SW 1271 (cell line): ENCODE measurements at places on chromosomes 5 and 9.
A peak's percentile ranks its signal among the peaks of the same experiment; 100 is the strongest.

DNA sequence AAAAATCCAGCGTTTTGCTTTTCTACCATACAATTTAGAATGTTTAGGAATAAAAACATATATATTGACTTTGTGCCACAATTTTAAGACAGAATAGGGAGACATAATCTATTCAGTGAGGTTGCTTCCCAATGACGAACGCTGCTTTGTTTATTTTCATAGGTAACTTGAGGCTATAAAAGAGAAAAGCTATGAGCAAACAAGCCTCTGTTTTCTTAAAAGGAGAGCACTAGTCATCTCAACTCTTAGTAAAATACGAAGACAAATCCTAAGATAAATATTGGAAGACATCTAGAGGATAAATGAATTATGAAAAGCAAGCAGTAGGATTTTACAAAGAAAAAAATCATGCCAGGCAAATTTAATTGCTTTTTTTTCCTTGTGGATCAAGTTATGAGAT lies 363.6 kb downstream of the ANXA1 start:
- DNase-seq, result no peak

GRCh38 chr5:178198706-178199105 lies 5.6 kb upstream of the HNRNPAB start:
- no peak for DNase-seq

DNA sequence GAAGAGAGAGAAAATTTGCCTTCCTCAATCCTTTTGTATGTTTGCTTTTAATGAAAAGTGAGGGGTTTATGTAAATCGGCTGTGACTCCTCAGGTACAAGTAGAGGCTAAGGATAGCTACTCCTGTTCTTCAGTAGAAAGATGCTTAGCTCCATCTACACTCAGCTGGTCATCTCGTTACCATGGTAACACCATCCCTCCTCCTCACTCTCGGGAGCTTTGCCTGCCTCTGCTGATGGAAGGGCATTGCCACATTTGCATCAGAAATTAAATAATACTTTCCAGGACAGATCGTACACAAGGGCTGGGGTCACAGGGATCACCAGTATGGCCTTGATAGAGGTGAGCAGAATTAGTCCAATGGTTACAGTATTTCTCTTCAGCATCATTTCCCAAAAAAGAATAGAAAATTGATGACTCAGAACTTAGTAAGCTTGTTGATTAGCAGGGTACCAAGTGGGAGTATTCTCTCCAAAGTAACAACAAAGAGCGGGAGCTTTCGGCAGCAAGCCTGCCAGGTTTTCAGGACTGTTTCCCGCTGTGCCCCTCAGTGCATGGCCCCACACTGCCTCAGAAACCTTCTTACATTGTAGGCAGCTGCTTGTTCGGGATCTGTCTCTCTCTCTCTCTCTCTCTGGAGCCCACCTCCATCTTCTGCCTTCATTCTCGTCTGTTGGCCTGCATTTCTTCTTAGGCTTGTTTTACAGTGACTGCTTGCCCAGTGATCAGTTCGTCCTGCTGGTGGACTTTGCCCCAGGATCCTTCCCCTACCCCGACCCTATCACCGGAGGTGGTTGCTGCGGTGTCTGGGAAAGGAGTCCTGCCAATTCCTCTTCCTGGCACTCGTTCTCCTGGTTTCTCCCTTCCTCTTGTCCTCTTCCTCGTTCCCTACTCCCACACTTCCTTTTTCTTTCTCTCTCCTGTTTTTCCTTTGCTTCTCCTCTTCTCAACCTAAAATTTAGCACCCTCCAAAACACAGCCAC lies 51.9 kb upstream of the SNAPC3 start:
- no peak for DNase-seq

DNA sequence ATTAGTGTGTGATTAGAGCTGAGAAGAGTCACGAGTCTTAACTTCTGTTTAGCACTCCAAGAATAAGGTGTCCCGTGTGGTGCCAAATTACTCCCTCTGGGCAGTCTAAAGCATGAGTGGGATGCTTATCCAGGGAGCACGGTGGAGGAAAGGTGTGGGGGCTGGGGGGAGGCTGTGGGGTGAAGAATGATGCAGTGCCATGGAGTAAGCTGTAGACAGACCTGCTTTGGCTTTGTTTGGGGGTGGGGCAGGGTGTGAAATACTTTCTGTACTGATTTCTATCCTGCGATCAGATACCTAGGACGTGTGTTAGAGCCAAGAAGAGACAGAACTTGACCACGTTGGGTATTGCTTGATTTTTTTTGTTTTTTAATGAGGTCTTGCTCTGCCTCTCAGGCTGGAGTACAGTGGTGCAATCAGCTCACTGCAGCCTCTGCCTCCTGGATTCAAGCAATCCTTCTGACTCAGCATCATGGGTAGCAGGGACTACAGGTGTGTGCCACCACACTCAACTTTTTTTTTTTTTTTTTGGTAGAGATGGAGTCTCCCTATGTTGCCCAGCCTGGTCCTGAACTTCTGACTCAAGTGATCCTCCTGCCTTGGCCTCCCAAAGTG lies 232.8 kb downstream of the MAN2A1 start:
- DNase-seq, result no peak

- no peak for DNase-seq
These were observed 92.3 kb downstream of the HSD17B3 start for GRCh38 chr9:96209407-96210271.

GRCh38 chr9:92735636-92736562 lies 28.7 kb downstream of the BICD2 start:
- DNase-seq, result no peak

DNA sequence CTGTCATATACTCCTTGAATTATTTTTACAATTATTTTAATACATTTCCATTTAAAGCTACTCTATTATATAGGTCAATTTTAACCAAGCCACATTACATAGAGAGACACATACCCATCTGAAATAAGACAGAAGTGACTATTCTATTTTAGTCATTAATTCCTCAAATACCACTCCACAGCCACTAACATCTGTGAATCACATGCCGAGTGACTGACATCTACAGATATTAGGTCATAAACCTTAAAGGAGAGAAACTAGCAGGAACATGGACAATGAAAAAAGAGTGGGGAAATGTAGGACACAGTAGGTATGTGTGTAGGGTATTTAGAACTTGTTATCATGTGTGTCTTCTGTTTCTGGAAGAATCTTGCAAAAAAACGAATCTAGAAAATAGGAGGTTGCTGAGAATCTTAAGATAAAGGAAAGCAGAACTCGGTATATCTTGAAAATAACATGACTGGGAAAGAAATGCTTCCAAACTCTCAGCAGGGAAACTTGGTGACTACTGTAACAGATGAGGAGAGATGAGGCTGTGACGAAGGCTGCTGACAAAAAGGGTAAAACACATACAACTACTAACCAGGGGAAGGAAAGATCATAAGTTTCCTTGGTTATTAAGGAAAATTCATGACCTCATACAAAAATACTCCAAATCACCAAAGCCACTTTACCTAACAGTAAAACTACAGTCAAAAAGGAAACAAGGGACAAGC lies 84.6 kb downstream of the PLPP1 start:
- DNase-seq, result no peak

- no peak for DNase-seq
These were observed 38.3 kb downstream of the SAR1B start for GRCh38 chr5:134594336-134594735.

- no peak for DNase-seq
These were observed 668 bp downstream of the ETF1 start for GRCh38 chr5:138542180-138542955.

DNA sequence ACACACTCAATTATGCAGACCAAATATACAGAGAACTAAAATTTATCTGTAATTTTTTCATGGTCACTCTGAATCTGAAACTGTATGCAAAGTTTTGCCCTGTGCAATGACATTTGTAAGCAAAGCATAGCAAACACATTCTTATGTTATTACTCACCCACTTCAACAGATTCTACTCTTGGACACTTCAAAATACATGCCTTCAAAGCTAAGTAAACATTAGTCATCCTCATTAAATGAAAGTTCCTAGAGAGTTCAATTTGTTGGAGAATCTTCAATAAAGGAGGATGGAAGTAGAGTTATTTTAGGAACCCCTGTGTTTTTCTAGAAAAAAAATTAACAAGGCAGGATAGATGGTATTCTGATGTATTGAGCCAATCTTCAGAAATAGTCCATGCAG lies 639.7 kb upstream of the C9orf72 start:
- peak; percentile 86 for DNase-seq

- no peak for DNase-seq
These were observed 163.3 kb upstream of the IER5L start for GRCh38 chr9:129341171-129341986.

DNA sequence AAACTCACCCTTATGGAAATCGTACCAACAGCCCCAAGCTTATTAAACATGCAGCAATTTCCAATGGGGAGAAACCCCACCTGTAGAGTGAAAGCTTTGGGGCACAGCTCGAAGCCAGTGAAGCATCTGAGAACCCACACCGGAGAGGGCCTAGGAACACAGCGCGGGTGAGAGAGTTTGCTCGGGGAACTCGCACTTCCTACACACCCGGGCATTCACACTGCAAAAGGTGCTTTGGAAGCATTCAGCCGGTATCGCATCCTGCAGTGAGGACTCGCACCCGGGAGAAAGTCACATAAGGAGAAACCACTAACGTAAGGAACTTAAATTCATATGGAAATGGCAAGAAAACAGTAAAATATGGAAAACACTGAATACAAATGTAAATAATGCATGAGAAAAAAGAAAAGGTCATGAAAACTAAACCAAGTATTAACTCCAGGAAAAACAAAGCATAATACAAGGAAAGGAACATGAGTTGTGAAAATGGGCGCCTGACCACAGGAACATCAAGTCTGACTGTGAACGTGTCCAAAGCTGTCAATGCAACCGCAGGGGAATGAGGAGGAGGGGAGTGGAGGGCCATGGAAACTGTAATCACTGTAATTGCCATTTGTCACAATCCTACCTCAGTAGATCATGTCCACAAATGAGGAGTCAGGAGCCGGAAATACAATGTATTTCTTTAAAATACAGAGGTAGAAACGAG lies 28.7 kb downstream of the CAMSAP1 start:
- DNase-seq, result no peak

GRCh38 chr5:139058121-139058520 lies 140.0 kb downstream of the SIL1 start:
- no peak for DNase-seq

DNA sequence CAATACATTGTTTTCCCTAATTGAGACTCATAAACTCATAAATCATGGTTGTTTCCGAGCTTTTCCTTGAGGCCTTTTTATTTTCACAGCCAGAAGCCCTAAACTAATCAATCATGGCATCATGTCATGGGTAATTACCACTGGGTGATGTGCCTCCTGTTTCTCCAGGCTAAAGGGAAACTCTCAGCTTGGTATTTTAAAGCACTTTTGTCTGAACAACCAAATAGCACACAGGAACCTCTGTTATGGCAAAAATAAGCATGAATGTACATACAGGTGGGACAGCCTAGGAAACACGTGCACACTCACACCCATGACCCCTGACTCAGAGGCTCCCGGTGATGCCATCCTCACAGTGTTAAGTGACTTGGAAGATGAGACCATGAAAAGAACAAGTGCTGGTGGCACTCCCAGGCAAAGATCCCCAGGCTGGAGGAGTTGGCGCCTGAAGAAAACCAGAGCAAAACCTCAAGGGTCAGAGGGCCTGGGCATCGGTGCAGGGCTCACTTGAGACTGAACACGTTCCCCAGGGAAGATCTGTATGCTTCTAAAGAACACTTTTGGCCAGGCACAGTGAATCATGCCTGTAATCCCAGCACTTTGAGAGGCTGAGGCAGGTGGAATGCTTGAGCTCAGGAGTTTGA lies 154.3 kb downstream of the ROR2 start:
- no peak for DNase-seq

- DNase-seq, result no peak
These were observed 48.5 kb upstream of the DHFR start for GRCh38 chr5:80703291-80703690.

GRCh38 chr9:14992081-14992480 lies 81.9 kb upstream of the FREM1 start:
- DNase-seq, result no peak

- no peak for DNase-seq
These were observed 79.9 kb downstream of the PRR16 start for GRCh38 chr5:120544043-120544442.

DNA sequence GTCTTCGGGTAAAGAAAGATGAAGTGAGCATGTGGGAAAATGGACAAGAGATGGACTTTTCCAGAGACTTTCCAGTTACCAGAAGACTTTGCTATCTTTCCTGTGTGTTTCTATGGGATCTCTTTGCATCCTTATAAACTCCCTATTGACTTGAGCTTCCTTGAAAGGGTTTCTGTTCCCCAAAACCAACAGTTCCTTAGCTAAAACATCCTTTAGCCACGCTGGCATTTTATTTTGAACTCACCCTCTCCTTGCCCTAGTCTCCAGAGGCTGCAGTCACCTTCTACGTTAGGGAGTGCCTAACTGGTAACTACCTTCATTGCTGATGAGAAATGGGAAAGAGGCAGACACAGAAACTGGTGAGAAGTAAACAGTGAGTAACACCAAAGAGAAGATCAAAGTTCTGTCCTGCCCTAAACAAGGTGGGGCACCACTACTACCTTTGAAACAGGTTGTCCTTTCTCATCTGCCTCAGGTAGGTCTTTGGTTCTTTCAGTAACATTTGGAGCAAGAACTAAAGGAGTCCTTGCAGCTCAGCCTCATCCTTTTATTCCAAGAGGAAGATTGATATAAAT lies 402.9 kb downstream of the ENC1 start:
- no peak for DNase-seq

DNA sequence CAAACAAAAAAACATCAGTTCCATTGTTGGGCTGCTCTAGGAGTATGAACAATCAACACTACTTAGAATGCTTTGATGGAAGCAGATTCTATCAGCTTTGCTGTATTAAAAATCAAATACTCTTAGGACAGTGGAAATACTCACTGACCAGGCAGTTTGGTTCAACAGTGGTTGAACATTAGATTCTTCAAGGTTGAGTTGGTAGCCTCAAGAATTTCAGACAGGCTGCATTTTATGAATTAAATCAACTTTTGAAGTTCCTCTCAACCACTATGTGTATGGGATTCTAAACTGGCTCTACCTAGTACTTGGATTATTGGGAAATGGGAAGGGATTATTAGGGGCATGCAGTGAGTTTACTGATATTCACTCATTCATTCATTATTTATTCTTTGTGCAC lies 35.0 kb downstream of the ACTBL2 start:
- DNase-seq, result no peak

DNA sequence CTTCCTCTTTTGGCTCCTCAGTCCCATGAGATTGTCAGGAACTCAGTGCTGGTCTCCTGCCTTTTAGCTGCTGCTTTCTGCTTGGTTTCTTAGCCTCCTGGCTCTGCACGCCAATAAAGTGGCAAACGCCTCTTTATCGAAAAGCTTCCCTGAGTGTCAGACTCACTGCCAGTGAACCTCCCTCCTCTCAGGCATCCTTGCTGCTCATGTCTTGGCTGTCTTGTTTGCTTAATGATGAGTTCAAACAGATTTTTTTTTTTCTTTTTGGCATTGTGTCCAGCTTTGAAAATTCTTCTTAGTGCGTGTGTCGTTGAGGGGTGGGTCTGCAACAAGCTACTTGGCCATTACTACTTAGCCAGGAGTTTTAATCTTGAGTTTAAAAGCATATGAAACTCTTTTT lies 14.9 kb downstream of the RASGRF2 start:
- DNase-seq, result no peak

DNA sequence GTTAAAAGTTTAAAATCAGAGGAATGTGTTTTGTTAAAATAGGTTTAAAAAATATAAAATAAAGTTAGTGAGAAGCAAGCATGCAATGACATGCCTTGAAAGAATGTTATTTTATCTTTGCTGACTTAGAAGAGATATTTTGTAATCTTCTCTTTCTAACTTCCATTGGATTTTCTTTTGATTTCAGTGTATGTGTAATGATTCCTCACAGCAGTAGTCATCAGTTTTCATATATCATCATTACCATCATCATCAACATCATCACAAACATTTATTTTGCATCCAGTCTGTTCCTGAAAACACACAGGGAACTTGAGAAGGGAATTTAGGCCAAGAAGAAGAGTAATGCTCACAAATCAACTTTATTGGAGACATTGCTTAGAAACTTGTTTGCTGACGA lies 699.6 kb downstream of the TAF11L14 start:
- no peak for DNase-seq
